ENCODE measurements at places on chromosomes 7 and 10. TPM values are rescaled to one million over a fixed set of nuclear protein-coding genes. Genes with fewer than 3 reads are reported as not detected.

The GDI2 gene
- 294 TPM for total RNA-seq

The SH2D4B gene
- total RNA-seq: 0.12 TPM

The OPALIN gene
- not detected for total RNA-seq

The PNLIPRP1 gene
- not detected for total RNA-seq

The GHRHR gene
- not detected for total RNA-seq

The OPTN gene
- 90.6 TPM for total RNA-seq

The SNCG gene
- total RNA-seq: 431 TPM

DNA sequence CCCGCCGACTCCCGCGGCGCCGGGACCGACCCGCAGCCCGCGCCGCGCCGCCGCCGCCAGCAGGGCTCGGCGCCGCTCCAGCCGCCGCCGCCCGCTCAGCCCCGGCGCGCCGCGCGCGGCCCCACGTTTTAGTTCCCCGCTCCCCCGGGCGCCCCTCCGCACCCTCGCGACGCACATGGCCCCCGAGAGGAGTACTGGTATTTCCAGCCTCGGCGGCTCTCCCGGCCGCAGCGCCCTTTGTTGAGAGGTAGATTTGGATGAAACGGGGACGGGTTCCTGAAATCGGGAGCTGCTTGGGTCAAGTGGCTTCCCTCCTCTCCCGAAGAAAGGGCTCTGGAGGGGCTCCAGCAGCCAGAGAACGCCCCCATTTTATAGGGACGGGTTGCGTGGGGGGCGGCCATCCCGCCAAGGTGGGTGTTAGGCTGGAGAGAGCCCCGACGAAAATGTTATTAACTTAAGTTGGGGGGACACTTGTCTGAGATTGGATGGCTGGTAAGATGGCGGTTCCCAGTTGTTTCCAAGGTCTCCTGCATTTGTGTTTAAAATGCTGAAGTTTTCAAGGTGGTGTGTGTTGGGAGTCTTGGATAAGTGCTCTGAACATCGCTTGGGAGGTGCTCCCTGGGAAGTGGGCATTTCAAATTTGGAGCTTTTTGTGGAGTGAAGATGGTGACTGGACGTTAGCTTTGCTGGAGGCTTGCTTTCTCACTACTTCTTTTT is 1.2 kb downstream of the BMI1 start:
- DNase-seq: peak; percentile 25
- peaks cover 16% of the 10 kb centered on the region for H3K4me1 ChIP-seq
- peaks cover 4% of the 10 kb centered on the region for H3K36me3 ChIP-seq
- H3K27me3 ChIP-seq: peaks cover 33% of the 10 kb centered on the region
- peak overlapping the region; percentile 91 for H3K27ac ChIP-seq

DNA sequence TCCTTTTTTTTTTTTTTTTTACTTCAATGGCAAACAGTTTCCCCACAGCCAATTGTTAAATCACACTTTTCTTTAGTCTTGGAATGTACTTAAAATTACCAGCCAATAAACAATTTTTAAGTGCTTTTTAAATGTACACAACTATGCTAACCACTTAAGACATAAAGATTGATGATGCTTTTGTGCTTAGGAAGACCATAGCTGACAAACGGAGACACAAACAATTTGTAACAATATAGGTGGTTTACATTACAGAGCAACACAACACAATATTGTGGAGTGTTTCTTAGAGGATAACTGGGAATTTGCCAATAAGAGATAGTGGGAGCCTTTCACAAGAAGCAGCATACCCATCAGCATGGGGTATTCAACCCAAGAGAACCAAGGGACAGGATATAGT is 798.5 kb upstream of the IGFBP3 start:
- no peak for DNase-seq
- H3K36me3 ChIP-seq: no peaks in the 10 kb centered on the region
- H3K27me3 ChIP-seq: peaks cover 5% of the 10 kb centered on the region
- H3K27ac ChIP-seq: no peak overlapping the region

- no peak for DNase-seq
- H3K27me3 ChIP-seq: peaks cover 4% of the 10 kb centered on the region
- no peak overlapping the region for H3K27ac ChIP-seq
- H3K4me3 ChIP-seq: no peak overlapping the region
- peaks cover 13% of the 10 kb centered on the region for H3K4me1 ChIP-seq
Measured at GRCh38 chr10:120538091-120538490, 81.1 kb downstream of the PLPP4 start.

DNA sequence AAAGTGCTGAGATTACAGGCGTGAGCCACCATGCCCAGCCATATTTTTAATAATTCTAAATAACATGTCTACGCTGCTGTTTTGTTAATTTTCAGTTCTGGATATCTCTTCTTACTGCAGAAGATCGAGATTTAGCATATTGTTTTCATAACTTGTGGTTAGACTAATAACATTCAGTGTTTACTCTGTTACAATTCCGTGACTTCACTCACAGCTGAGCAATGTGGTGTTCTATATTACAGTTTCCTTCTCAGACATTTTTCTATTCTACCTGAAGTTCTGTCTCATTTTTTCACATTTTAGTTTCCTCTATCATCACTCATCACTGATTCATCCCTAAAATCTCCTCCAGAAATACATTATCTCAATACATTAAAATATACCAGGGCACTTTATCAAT is 10.9 kb downstream of the RNF32 start:
- H3K27me3 ChIP-seq: peaks cover 1% of the 10 kb centered on the region
- no peaks in the 10 kb centered on the region for H3K4me1 ChIP-seq
- no peak for DNase-seq
- no peak overlapping the region for H3K4me3 ChIP-seq
- no peak overlapping the region for H3K27ac ChIP-seq
- H3K36me3 ChIP-seq: peaks cover 21% of the 10 kb centered on the region

- H3K4me1 ChIP-seq: peaks cover 5% of the 10 kb centered on the region
- no peak overlapping the region for H3K27ac ChIP-seq
- no peak for DNase-seq
- peaks cover 9% of the 10 kb centered on the region for H3K36me3 ChIP-seq
- no peak overlapping the region for H3K4me3 ChIP-seq
Measured at GRCh38 chr7:12770227-12770975, 83.0 kb downstream of the ARL4A start.

DNA sequence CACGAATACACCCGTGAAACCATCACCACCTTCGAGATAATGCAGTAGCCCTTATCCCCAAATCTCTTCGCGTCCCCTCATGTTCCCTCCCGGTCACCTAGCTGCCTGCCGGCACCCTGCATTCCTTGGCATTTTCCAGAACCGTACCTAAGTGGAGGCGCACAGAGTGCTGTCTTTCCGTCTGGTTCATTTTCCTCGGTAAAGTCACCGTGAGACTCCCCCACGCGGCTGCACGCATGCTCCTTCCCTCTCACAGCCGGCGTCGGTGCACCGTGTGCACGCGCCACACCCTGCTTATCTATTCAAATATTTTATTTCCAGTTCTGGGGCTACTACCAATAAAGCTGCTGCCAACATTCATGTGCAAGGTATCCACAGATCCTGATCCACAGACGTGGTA is 65.5 kb upstream of the NKX6-2 start:
- no peaks in the 10 kb centered on the region for H3K27me3 ChIP-seq
- H3K36me3 ChIP-seq: no peaks in the 10 kb centered on the region
- no peak overlapping the region for H3K27ac ChIP-seq
- DNase-seq: no peak

GRCh38 chr7:112495810-112496462 is 15.1 kb downstream of the LSMEM1 start:
- no peaks in the 10 kb centered on the region for H3K4me1 ChIP-seq
- H3K4me3 ChIP-seq: no peak overlapping the region
- no peaks in the 10 kb centered on the region for H3K36me3 ChIP-seq
- no peak for DNase-seq

DNA sequence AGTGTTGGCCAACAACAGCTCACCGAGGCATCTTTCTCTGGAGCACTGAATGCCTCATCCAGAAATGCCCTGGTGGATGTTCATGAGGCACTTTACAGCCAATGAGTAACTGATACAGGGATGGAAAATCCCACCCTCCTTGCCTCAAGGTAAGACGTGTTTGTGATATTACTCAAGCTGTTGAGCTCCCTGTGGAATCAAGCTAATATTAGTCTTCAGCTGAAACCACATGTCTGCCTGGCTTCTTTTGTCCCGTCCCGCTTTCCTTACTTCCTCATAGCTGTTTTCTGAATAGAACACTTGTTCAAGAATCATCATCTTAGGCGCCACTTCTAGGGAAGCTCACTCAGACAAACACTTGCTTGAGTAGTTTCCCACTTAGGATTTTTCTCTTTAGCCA is 422.4 kb downstream of the INHBA start:
- H3K4me3 ChIP-seq: no peak overlapping the region
- DNase-seq: no peak
- H3K27me3 ChIP-seq: no peaks in the 10 kb centered on the region
- peaks cover 3% of the 10 kb centered on the region for H3K4me1 ChIP-seq

DNA sequence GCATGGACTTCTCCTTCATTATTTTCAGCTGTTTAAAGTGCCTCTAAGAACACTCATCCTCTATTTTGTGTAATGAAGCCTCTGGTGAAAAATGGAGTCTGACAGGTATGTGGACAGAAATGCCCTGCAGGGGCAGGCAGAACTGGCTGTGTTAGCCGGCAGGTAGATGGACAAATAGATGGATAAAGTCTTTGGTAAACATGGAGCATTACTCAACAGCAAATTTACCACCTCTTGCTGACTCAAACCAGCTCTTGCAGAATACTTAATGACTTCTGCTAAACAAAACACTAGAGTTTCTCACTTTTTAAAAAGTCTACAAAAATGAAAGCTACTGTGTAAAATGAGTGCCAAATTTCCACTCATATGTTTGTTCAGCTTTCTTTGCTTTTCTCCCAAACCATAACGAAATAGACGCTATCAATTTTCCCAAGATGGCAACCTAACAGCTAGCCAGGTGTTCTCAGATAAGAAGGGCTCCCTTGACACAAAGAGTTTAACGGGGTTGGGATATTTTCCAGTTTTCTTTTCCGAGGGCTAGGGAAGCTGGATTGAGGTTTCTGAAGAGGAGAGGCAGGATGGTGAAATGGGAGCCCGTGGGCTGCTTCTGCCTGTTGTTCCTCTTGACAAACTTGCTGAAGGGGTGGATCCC is 71.9 kb upstream of the HABP2 start:
- H3K4me1 ChIP-seq: no peaks in the 10 kb centered on the region
- H3K27ac ChIP-seq: no peak overlapping the region
- no peak overlapping the region for H3K4me3 ChIP-seq
- peaks cover 14% of the 10 kb centered on the region for H3K36me3 ChIP-seq

DNA sequence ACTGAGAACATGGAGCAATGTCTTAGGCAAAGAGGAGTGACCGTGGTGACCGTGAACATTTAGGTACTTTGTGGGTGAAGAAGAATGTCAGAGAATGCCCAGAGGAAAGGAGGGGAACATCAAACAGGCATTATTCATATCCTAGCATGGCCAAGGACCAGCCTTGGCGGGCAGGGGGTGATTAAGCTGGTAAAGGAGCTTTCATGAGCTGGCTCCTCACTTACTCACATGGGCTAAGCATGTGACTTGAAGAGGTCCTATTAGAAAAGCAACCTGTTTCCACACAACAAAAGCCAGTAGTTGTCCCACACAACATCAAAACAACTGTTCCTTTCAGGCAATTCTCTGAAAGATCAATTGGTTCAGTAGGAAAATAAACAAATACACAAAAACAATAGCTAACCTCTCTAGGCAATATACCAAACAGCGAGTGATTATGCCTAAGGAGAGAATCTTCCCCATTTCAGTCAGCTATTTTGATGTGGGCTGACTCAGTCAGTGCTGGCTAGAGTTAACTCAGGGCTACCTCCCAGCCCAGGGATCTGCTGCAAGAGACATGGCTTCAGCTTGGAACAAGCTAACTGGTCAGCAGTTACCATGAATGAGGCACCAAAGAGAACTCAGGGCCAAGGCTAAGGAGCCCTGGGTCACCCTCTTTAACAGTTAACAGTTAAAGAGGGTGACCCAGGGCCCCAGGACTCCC is 283.5 kb downstream of the ARHGAP12 start:
- H3K36me3 ChIP-seq: peaks cover 6% of the 10 kb centered on the region
- no peak for DNase-seq
- H3K4me1 ChIP-seq: peaks cover 9% of the 10 kb centered on the region
- H3K27ac ChIP-seq: no peak overlapping the region

DNA sequence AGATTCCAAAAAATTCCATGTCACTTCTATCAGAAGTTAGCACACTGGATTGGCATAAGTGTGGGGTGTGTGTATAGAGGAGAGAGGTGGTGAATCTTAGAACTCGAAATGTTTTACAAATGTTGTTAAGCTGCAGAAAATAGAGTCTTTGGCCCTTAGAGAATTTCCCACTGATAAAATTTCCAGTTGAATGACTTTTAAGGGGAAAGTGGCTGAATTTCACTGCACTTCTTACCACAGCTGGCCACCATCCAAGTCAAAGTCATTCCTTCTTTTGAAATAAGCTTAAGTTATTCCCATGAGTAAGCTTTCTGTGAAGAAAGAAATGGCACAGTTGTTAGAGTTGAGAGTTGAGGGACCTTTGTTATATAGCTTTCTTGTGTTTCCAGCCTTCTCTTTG is 13.9 kb downstream of the VCL start:
- no peak for DNase-seq
- H3K36me3 ChIP-seq: no peaks in the 10 kb centered on the region
- H3K27ac ChIP-seq: no peak overlapping the region
- H3K27me3 ChIP-seq: no peaks in the 10 kb centered on the region
- peaks cover 6% of the 10 kb centered on the region for H3K4me1 ChIP-seq

- no peak for DNase-seq
- no peaks in the 10 kb centered on the region for H3K36me3 ChIP-seq
- peaks cover 3% of the 10 kb centered on the region for H3K27me3 ChIP-seq
- H3K27ac ChIP-seq: no peak overlapping the region
- H3K4me3 ChIP-seq: no peak overlapping the region
- H3K4me1 ChIP-seq: peaks cover 2% of the 10 kb centered on the region
Measured at GRCh38 chr10:27661514-27662286, 83.9 kb downstream of the MKX start.

- peaks cover 8% of the 10 kb centered on the region for H3K36me3 ChIP-seq
- no peaks in the 10 kb centered on the region for H3K27me3 ChIP-seq
- H3K27ac ChIP-seq: no peak overlapping the region
- no peak overlapping the region for H3K4me3 ChIP-seq
- no peak for DNase-seq
Measured at GRCh38 chr7:46524350-46524749, 603.3 kb upstream of the IGFBP3 start.

GRCh38 chr10:67385566-67385965 is 310.4 kb downstream of the CTNNA3 start:
- H3K4me3 ChIP-seq: no peak overlapping the region
- peaks cover 17% of the 10 kb centered on the region for H3K4me1 ChIP-seq
- H3K27ac ChIP-seq: no peak overlapping the region
- H3K36me3 ChIP-seq: no peaks in the 10 kb centered on the region
- H3K27me3 ChIP-seq: no peaks in the 10 kb centered on the region
- no peak for DNase-seq

Data from glutamatergic neuron (in vitro differentiated cells).